M059J (cell line): ENCODE measurements at places on chromosomes 6 and 20. TPM values are rescaled to one million over a fixed set of nuclear protein-coding genes. Genes with fewer than 3 reads are reported as not detected.

DNA sequence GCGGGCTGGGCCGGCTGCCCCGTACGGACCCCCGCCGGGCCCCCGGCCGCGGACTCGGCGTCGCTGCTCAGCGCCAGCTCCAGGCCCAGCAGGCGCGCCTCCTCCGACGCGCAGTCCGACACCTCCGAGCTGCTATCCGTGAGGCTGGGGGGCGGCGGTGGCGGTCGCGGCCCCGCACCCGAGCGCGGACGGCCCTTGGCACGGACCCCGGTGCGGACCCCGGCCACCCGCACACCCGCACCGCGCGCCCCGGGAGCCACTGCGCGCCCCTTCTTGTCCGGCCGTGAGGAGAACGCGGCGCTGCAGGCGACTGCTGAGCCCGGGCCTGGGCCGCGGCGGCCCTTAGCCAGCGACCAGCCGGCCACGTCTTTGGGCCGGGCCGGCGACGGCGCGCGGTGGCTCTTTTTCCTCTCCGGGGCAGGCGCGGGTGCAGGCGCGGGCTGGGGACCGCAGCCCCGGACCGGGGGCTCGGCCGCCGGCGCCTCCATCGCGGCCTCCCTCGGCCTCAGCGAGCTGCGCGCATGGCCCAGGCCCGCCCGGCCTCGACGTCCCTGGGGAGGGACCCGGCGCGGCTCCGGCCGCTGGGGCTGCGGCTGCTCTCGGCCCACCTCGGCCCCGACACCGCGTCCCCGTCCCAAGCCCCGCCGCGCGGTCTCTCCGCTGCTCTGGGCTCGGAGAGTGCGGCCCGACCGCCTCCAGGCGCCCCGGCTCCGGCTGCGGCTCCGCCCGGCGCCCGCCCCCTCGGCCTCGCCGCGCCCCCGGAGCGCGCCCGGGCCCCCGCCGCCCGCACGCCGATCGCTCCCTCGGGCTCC, 12.9 kb upstream of the TLDC2 start:
- DNase-seq, result no peak

DNA sequence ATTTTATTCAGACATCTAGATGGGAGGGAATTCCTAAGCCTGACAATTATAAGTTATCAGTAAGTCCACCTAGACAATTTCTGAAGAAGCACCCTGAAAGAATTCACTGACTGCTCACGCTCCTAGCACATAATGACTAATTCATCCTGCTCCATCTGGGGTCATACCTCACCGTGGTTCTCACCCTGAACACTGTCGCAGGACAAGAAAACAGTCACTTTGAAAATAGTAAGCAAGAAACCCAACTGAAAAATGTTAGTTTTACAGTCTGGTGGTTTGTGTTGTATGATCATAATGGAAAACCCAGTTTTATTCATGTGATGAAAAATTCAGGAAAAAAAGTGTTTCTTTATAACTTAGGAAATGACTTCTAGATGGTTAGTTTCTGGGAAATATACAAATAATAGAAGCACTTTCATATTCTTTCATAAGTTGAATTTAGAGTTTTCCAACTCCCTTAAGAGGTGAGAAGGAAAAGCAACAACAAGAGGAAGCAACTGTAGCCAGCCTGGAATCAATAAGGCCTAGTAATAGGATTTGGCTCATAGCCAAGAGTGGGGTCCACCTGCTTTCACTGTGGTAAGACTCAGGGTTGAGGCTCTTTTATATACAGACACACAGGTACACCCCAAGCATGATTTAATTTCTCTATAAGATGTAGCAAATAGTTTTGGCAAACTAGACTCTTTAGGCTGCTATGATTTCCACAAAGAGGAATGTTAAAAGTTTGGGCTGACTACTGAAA, 94.1 kb downstream of the HIVEP2 start:
- DNase-seq, result peak; percentile 82

- no peak for DNase-seq
Measured at GRCh38 chr20:61090541-61090940, 161.5 kb upstream of the CDH4 start.

DNA sequence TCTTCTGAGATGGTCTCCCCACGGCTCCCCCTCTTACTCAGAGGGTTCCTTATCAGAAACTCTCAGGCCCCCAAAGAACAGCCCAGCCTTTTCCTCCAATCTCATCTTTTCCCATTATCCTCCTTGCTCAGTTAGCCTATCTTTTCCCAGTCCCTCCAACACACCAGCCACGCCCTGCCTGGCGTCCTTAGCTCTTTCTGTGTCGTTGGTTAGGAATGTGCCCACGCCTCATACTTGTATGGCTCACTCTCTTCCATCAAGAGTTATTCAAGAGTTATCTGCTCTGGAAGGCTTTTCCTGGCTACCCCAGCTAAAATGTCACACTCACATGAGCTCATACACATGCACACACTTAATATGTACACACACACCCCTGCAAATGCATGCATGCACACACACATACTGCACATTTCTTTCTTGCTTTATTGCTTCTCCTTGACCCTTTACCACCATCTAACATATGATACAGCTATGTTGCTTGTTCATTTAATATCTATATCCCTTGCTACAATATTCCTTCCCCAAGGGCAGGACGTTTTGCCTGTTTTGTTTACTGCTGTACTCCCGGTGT, 37.6 kb downstream of the SLC2A10 start:
- DNase-seq, result peak; percentile 30

- no peak for DNase-seq
Measured at GRCh38 chr6:130385064-130385695, 19.4 kb downstream of the TMEM200A start.

DNA sequence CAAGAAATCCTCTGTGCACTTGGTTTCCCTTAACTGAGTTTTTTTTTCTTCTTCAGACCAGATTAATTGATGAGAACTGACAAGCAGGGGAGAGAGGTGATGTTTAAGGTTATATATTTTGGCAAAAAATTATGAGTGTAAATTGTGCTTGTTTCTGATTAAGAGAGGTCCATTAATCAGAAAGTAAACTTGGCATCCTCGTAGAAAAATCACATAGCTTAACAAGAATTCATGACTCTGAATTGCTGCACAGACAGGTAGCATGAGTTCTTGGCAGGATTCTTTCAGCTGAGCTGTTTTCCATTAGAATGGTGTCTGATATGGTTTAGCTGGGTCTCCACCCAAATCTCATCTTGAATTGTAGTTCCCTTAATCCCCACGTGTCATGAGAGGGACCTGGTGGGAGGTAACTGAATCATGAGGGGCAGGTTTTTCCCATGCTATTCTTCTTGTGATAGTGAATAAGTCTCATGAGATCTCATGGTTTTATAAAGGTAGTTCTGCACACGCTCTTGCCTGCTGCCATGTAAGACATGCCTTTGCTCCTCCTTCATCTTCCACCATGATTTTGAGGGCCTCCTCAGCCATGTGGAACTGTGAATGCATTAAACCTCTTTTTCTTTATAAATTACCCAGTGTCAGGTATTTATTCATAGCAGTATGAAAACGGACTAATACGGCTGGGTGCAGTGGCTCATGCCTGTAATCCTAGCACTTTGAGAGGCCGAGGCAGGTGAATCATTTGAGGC, 34.2 kb upstream of the DDR1 start:
- DNase-seq, result no peak

DNA sequence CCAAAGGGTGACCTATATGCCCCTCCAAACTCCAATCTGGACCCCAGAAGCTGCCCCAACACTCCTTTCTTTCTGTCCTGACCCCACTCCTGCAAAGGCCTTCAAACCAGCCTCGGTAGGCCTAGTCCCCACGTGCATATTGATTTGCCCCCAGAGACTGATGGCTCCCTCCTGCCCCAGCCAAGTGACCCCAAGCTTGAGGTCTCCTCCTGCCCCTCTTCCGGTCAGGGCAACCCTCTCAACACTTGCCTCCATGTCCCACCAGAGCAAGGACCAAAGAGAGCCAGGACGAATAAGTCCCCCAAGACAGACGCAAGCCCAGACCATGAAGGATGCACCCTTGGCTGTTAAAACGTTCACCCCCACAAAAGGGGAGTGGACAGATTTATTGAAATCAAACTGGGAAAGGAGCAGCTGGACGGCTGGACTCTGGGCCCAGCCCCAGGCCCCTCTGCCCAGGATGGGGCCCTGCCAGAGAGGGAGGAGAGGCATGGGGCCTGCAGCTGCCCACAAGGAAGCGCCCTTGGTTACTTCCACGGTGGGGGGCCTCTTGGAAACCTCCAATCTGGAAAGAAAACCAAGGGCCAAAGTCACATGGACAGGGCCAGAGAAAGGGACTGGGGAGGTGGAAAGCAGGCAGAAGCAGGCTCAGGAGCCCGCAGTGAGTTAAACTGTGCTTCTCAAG, 2.4 kb upstream of the SPEF1 start:
- DNase-seq, result no peak

- no peak for DNase-seq
Measured at GRCh38 chr20:3711484-3711941, 887 bp downstream of the SIGLEC1 start.

DNA sequence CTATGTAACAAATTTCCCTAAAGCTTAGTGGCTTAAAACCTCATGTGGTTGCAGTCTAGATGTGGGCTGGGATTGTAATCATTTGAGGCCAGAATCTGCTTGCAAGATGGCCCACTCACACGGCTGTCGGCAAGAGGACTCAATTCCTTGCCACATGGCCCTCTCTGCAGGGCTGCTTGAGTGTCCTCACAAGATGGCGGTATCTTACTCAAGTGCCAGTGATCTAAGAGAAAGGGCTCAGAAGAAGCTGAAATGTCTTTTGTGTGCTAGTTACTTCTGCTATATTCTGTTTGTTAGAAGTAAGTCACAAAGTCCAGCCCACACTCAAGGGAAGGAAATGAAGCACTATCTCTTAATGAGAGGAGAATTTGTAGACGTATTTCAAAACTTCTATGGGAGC, 47.1 kb upstream of the PMEPA1 start:
- no peak for DNase-seq

GRCh38 chr6:25452031-25452430, 172.9 kb downstream of the CARMIL1 start:
- DNase-seq, result no peak

DNA sequence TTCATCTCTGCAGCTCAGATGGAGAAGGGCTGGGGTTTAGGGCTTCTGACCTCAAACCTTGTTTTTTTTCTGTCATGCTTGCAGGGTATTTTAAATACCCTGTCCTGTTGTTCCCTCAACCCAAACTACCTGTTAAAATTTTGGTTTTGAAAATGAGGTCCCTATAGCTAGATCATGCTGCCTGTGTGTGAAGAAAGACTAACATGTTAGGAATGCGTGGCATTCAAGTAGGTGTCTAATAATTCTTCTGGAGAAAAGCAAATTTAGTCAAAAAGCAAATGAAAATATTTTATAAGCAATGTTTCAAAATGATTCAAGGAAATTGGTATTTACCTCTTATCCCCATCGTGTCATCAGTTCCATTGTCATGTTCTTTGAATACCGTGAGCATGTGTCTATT, 77.2 kb upstream of the C20orf144 start:
- peak; percentile 27 for DNase-seq

GRCh38 chr6:166767230-166767629, 140.2 kb upstream of the RPS6KA2 start:
- no peak for DNase-seq

- DNase-seq, result no peak
Measured at GRCh38 chr6:140827593-140827992, 1305.1 kb upstream of the GJE1 start.

GRCh38 chr6:3367630-3368029, 89.2 kb downstream of the SLC22A23 start:
- DNase-seq, result no peak

DNA sequence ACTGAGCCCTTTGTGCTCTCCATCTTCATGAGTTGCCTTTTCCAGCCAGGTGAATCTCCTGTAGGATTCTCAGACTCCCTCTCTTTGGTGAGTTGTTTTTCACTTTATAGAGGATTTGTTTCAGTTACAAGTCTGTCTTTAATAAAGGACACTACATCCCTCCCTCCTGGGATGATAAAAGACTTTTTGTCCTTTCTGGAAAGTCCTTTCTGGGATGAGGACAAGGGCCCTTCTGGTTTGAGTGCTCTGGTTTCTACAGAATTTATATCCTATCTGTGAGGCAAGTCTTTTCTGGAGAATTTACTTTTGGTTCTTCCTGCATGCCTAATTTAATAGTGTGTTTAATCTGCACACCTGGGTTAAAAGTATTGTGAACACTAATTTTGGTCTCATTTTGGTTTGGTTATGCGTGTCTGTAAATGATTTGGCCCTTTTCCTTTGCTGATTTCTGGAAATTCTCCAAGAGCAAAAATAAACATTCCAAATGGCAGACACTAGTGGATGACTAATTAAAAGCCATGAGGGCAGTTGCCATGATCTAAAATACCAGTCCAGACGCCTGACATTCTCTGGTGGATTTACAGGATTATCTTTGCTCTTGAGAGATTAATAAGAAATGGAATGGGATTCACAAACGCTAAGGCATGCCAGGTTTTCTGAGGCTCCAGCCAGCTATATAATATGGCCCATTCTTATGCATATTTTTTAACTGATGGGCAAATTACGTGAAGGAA, 44.8 kb downstream of the TCP11 start:
- DNase-seq, result peak; percentile 95

DNA sequence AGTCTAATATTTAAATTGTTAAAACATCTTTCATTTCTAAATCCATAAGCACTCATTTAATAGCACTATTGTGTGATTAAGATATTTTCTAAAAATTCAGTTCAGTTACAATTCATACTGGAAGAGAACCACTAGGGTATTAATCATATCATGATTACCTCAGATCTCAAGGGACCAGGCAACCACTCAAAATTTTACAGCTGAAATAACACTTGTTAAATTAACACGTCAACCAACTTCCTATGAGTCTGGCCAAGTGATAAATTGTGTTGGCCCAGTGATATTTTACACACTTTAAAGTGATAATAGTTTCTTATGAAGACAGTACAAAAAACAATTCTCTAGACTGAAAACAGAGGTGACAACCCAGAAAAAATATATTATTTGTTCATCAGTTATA, 869.0 kb upstream of the ADGRB3 start:
- DNase-seq, result peak; percentile 56

- no peak for DNase-seq
Measured at GRCh38 chr6:91341473-91341872, 754.6 kb upstream of the MAP3K7 start.

DNA sequence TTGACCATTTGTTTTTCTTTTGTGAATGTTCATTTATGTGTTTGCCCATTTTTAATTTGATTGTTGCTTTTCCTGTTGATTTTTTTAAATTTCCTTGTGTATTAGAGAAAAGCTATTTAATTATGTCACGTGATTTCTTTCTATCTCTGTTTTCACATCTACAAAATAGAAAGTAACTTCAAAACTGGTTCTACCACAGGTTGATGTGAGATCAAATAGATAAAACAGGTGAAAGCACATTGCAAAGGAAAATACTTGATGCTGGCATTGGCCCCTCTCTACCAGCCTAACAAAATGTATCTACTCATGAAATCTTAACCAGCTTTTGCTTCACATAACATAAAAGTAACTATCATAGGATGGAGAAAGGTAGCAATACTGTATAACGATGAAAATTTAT, 129.2 kb downstream of the TMEM242 start:
- DNase-seq, result no peak

The COL21A1 gene
- 1.4 and 41.5 TPM in 2 replicates for total RNA-seq

The CST5 gene
- not detected in 2 replicates for total RNA-seq

The HLA-DRB5 gene
- total RNA-seq, result not detected in 2 replicates

The B3GALT4 gene
- not detected in 2 replicates for total RNA-seq

The PRRT1 gene
- total RNA-seq, result 0.12 TPM in 1 of 2 replicates, not detected in the other

The TRIM10 gene
- not detected in 2 replicates for total RNA-seq

The TTI1 gene
- 24.2 and 40.3 TPM in 2 replicates for total RNA-seq

The LGSN gene
- total RNA-seq, result 0.07 TPM in 1 of 2 replicates, not detected in the other

The RNF182 gene
- 19.7 and 26.5 TPM in 2 replicates for total RNA-seq
